ENCODE measurements at places on chromosomes 6 and 20. TPM values are rescaled to one million over a fixed set of nuclear protein-coding genes. Genes with fewer than 3 reads are reported as not detected.

DNA sequence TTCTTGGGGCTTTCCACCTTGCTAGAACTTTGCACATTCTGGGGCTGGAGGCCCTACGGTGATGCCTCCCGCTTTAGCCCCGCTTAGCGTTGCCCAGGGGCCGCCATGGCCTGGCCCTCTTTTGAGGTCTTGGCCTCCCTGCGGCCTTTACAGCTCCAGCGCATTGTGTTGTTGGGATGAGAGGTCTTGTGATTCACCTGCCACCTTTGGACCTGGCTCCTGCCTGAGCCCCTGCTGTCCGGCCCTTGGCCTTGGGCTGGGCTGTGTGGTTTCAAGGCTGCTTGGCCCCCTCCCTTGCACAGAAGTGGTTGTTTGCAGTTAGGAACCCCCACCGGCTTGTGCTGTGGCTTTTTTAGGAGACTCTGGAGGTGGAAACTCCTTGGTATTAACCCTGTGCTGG lies 61.0 kb upstream of the CDH4 start:
- no peak overlapping the region for H3K27ac ChIP-seq
- peaks cover 5% of the 10 kb centered on the region for H3K4me1 ChIP-seq
- no peak for DNase-seq
- no peaks in the 10 kb centered on the region for H3K36me3 ChIP-seq
- H3K27me3 ChIP-seq: no peaks in the 10 kb centered on the region

GRCh38 chr6:25178336-25179035 lies 100.7 kb upstream of the CARMIL1 start:
- no peak overlapping the region for H3K27ac ChIP-seq
- DNase-seq: no peak
- H3K4me3 ChIP-seq: no peak overlapping the region
- no peaks in the 10 kb centered on the region for H3K27me3 ChIP-seq
- no peaks in the 10 kb centered on the region for H3K36me3 ChIP-seq

DNA sequence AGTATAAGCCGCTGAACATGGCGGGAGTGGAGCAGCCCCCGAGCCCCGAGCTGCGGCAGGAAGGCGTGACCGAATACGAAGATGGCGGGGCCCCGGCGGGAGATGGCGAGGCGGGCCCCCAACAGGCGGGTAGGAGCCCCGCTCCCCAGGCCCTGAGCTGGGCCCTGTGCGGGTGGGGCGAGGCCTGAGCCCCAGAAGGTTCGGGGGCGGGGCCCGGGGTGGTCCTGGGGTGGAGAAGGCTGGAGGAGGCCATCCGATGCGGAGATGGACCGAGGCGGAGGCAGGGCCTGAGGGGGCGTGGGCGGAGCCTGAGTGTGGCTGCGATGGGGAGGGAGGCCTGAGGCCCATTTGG lies 7.1 kb downstream of the L3MBTL1 start:
- peak overlapping the region; percentile 75 for H3K4me3 ChIP-seq
- no peaks in the 10 kb centered on the region for H3K27me3 ChIP-seq
- H3K27ac ChIP-seq: peak overlapping the region; percentile 16
- peaks cover 26% of the 10 kb centered on the region for H3K4me1 ChIP-seq

DNA sequence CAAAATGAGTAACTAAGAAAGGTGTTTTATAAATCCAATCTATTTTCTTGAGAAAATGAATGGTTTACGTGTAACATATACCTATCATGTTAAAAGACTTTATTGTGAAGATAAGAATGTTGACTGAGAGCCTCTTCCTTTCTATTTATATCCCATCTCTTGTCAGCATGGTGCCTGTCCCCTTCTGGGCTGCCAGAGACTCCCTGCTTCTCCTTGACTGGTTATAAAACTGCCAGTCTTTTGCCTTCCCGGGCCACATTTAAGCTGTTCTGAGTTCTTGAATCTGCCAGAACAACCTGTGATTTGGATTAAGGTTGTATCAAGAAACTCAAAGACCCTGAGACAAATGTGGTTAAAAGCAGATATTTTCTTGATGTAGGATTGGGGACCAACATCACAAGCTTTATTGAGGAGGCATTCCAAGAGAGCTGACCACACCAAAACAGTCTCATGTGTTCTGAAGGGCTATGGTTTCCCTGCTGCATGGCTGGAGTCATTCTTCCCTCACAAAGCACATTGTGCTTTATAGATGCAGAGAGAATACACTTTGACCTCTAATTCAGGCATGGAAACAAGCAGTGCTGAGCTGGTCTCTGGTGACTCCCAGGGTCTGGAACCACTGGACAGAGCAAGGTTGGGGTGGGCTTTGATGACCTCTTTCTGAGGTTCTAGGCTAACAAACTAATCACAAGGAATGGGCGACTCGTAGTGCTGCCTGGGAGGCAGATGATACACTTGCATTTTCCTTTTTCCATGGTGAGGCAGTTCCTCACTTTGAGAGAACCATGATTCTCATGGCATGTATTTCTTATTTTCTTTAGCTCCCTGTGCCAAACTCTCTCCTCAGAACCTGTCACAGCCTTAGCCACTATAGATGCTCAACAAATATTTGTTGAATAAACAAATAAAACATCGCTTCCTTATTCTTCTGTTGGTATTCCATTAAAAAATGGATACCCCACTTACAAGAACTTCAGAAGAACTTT lies 205.0 kb upstream of the PREP start:
- H3K36me3 ChIP-seq: no peaks in the 10 kb centered on the region
- H3K27me3 ChIP-seq: no peaks in the 10 kb centered on the region
- no peak for DNase-seq
- no peak overlapping the region for H3K27ac ChIP-seq

- peaks cover 18% of the 10 kb centered on the region for H3K27me3 ChIP-seq
- H3K36me3 ChIP-seq: no peaks in the 10 kb centered on the region
- peaks cover 41% of the 10 kb centered on the region for H3K4me1 ChIP-seq
Measured at GRCh38 chr20:53515749-53516148, 77.9 kb downstream of the ZNF217 start.

DNA sequence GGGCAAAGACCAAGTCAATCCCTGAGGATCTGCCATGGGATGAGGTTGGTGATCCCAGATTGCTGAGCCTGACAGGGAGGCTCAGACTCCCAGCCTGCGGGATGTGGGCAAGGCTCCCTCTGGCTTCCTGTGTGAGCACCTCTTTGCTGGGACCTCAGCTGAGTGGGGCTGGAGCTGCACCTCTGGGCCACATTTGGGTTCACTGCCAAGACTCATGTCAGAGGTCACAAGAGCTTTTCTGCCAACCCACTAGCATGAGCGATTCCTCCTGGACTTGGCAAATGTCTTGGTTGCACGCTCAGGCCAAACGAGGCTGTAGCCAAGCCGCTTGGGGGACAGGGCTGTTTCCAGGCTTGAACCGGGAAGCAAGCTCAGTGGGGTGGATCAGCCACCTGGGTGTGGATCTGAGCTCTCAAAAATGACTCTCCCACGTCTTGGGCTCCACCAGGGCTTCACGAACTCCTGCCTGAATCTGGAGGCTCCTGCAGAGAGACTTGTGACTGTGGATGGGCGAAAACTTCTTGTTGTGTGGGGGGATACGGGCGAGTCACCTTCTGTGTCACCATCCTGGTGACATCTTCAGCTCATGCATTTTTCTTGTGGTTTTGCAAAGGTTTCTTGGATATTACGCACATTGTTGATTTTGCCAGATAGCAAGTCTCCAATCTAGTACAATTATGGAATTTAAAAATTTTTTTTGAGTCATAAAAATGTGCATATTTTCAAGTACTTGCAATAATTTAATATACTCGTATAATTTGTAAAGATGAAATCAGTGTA lies 359.5 kb downstream of the CDH4 start:
- peaks cover 25% of the 10 kb centered on the region for H3K27me3 ChIP-seq
- H3K36me3 ChIP-seq: no peaks in the 10 kb centered on the region
- no peak for DNase-seq
- H3K4me3 ChIP-seq: no peak overlapping the region

Gene HLA-DRB5
- not detected for total RNA-seq

GRCh38 chr20:10837901-10838300 lies 164.1 kb upstream of the JAG1 start:
- no peaks in the 10 kb centered on the region for H3K4me1 ChIP-seq
- H3K27ac ChIP-seq: no peak overlapping the region
- no peaks in the 10 kb centered on the region for H3K27me3 ChIP-seq
- no peaks in the 10 kb centered on the region for H3K36me3 ChIP-seq
- H3K4me3 ChIP-seq: no peak overlapping the region

GRCh38 chr20:44651684-44652423 lies at the start of gene ADA:
Gene ADA, minus strand, starts transcription at chr20:44651699. Its CDS starts 92 bp downstream, at chr20:44651607.
- peaks cover 39% of the 10 kb centered on the region for H3K27me3 ChIP-seq
- no peaks in the 10 kb centered on the region for H3K36me3 ChIP-seq
- no peak within 1 kb of the TSS for H3K27ac ChIP-seq
- H3K4me3 ChIP-seq: peak within 1 kb of the TSS; percentile 71
- H3K4me1 ChIP-seq: peaks cover 17% of the 10 kb centered on the region

DNA sequence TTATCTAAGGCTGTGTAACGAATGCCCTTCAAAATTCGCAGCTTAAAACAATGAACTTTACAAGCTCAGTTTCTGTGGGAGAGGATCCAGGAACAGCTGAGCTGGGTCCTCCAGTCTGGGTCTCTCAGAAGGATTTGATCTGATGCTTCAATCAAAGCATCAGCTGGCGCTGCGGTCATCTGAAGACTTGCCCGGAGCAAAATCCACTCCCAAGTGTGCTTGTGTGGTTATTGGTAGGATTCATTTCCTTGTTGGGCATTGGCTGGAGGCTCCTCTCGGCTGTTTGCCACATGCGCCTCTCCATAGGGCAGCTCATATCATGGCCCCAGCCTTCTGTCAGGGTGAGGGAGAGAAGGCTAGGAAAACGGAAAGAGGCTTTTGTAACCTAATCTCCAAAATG lies 269.3 kb upstream of the CHD6 start:
- peaks cover 5% of the 10 kb centered on the region for H3K27me3 ChIP-seq
- DNase-seq: no peak
- H3K27ac ChIP-seq: no peak overlapping the region
- no peaks in the 10 kb centered on the region for H3K4me1 ChIP-seq

- peak; percentile 51 for DNase-seq
- no peak overlapping the region for H3K27ac ChIP-seq
- H3K36me3 ChIP-seq: no peaks in the 10 kb centered on the region
- H3K4me3 ChIP-seq: no peak overlapping the region
- no peaks in the 10 kb centered on the region for H3K4me1 ChIP-seq
Measured at GRCh38 chr6:33147807-33148666, 44.2 kb downstream of the COL11A2 start.

DNA sequence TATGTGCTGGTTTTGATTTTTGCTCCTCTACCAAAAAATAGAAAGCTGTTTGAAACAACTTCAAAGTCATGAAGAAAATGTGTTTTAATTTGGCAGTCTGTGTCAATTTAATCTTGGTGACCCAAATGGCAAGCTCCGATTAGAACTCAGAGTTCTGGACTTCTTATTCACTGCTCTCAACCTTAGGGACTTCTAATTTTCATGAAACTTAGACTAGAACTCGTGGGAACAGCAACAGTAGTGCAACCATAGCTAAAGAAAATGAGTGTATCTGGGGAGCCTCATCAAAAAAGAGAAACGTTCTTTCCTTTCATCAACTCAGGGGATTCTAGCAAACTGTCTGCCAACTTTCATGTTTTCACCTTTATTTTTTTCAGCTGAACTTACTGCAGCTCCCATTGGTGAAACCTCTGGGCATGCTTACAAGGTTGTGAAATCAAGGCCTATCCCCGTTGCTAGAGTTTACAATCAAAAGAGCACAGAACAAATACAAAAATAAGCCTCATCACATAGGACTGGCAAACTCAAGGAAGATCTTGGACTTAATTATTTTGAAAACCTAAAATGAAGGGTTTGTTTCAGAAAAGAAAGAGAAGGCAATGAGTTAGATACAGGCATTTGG lies 114.0 kb upstream of the HSF2 start:
- H3K4me1 ChIP-seq: no peaks in the 10 kb centered on the region
- no peaks in the 10 kb centered on the region for H3K36me3 ChIP-seq
- no peak for DNase-seq
- no peak overlapping the region for H3K4me3 ChIP-seq

Gene TAP2
- 9.8 TPM for total RNA-seq

- no peaks in the 10 kb centered on the region for H3K36me3 ChIP-seq
- DNase-seq: no peak
- H3K27me3 ChIP-seq: no peaks in the 10 kb centered on the region
- no peak overlapping the region for H3K27ac ChIP-seq
Measured at GRCh38 chr6:48747040-48747439, 636.0 kb upstream of the PTCHD4 start.

DNA sequence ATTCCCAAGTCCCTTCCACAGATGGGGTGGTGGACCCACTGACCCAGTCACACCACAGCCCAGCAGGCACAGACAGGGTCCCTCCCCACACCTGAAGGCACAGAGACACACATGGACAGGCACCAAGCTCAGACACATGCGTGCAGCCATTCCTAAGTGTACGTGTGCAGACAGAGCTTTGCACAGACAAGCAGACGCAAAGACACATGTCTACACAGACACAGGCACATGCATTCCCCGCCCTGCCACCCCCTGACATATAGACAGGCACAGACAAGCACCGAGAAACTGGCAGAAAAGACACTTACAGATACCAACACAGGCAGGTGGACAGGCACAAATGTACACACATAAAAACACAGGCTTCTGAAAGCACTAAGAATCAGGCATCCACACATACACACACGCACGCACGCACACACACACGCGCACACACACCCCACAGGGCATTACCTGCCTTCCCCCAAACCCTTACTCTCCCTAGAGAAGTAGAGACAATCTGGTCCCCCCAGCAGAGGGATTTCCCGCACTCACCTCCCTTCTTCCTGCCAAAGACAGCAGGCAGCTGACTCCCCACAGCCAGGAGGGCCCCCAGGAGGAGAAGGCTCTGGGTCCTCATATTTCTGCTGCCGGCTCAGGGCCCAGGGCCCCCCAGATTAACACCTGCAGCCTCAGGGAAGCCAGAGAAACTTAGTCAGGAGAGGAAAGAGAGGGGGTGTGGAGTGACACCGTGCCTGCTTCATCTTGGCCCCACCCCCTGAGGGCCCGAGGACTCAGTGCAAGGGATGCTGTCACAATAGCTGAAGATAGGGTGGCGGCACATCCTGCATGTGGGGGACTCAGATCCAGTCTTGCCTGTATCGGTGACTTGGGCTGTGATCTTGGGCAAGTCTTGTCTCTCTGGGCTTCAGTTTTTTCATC lies at the start of gene WFDC5:
Gene WFDC5 (minus strand): TSS at position 710 of the 921 bp plus-strand sequence. CDS start 91 bp downstream, at position 619.
- H3K4me3 ChIP-seq: no peak within 1 kb of the TSS
- no peaks in the 10 kb centered on the region for H3K36me3 ChIP-seq
- DNase-seq: no peak
- peaks cover 10% of the 10 kb centered on the region for H3K27me3 ChIP-seq

Data from HepG2 (cell line).